ENCODE measurements at places on chromosomes 16 and 17.

GRCh38 chr16:10765772-10766171 lies 22.1 kb downstream of the NUBP1 start:
- DNase-seq: no peak

GRCh38 chr17:32307658-32308057 lies 34.3 kb downstream of the C17orf75 start:
- DNase-seq: no peak

DNA sequence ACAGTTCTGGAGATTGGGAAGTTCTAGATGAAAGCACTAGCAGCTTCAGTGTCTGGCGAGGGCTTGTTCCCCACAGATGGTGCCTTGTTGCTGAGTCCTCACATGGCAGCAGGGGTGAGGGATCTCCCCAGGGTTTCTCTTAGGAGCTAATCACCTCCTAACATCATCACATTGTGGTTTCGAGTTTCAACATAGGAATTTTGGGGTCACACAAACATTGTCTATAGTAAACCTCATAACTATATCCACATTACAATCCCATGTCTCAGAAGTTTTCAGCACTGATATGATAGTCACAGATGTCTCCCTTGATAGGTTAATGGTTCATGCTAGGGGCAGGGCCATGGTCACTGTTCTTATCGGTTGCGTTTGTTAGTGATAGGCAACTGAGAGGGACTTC lies 13.8 kb downstream of the CLUAP1 start:
- DNase-seq: no peak

GRCh38 chr16:87063543-87063942 lies 253.6 kb downstream of the C16orf95 start:
- DNase-seq: no peak

DNA sequence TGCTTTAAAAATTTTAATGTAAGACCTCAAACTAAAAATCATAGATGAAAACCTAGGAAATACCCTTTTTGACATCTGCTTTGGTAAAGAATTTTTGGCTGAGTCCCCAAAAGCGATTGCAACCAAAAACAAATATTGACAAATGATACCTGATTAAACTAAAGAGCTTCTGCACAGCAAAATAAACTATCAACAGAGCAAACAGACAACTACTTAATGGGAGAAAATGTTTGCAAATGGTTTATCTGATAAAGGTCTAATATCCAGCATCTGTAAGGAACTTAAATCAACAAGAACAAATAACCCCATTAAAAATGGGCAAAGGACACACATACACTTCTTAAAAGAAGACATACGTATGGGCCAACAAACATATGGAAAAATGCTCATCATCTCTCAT lies 242.5 kb downstream of the BCAS3 start:
- no peak for DNase-seq

GRCh38 chr17:8696906-8697305 lies 47.7 kb downstream of the CCDC42 start:
- DNase-seq: no peak

- DNase-seq: no peak
Observed at GRCh38 chr17:31286587-31286986, 10.5 kb downstream of the OMG start.

DNA sequence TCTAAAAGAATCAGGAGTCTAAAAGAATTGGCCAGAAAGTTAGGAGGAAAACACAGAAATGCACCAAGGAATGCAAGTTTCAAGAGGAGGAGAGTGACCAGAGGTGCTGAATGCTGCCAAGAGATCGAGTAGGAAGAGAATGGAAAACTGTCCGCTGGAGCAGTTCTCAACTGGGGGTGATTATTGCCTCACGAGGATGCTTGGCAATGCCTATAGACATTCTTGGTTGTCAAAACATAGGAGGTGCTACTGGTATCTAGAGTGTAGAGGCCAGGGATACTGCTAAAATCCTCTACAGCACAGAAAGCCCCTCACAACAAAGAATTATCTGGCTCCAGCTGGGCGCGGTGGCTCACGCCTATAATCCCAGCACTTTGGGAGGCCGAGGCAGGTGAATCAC lies 82.1 kb upstream of the NOL11 start:
- DNase-seq: no peak

GRCh38 chr16:10624527-10624926 lies 44.1 kb upstream of the EMP2 start:
- no peak for DNase-seq

DNA sequence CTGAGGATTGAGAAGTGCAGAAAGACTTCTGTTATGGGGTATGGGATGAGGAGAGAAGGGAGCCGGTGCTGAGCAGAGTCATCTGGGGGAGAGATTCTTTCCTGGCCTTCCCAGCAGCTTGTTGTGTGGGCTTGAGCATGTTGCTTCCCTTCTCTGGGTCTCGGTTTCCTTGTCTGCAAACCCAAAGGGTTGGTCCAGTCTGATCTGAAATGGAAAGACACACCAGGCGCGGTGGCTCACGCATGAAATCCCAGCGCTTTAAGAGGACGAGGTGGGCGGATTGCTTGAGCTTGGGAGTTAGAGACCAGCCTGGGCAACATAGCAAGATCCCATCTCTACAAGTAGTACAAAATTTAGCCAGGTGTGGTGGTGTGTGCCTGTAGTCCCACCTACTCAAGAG lies 6.0 kb downstream of the SOCS3 start:
- no peak for DNase-seq

GRCh38 chr17:49031965-49032928 lies 35.1 kb downstream of the IGF2BP1 start:
- DNase-seq: no peak

DNA sequence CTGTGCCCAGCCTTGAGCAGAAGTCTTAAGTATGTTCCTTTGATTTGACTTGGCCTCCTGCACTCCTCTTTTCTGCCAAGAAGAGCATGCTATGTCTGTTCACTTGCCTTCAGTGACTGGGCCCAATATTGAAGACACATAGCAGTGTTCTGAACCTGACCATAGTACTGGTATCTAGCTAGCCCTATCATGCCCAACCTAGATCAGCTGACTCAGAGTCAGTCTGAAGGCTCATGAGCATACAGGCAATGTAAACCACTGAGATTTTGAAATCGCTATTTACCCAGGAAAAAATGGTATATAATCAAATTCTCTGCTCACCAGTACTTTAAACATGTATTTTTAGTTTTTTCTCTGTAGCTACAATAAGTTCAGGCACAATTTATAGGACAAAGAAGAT lies 129.4 kb downstream of the TANC2 start:
- no peak for DNase-seq

DNA sequence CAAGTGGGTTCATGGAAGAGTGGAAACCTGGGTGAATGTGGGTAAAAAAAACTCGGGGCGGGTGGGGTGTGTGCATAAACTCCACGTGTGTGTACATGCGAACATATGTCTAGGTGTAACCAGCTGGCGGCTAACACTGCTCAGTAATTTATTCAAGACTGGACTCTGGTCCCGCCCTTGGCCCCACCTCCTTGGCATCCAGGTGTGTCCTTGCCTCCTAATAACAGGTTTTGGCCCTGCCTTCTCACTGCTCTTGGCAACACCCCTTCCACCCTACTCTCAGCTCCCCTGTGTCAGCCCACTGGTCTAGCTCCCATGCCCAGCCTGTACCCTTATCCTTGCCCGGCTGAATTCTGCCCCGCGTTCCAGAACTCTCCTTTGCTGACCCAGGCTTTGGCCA lies 8.3 kb downstream of the FLII start:
- no peak for DNase-seq

DNA sequence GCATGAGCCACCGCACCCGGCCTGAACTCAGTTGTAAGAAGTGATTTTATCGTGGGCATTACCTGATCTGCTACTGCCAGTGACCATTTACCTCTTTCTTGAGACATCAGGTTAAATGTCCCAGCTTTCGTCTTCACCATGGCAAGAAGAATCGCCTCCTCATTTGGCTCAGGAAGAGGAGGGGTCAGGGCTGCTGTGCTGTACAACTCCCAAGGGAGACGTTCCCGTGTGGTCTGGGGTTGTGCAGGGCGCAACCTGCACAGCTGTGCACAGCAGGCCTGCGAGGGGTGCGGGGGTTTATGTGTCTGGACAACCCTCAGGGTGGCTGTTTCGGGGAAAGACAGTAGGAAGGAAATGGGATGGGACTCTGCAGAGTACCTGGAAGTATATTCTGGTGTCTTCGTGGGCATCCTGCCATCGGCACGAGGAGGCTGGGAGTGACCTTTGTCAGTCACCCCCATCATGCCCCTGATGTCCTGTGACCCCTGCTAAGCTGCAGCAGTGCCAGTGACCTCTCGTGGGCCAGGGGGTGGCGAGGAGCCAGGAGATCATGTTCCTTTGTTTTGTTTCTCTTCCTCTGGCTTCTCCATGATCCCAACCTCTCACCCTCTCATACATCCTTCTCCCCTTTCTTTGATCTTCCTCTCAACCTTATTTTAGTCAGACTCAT lies 27.3 kb downstream of the CIBAR2 start:
- DNase-seq: no peak

DNA sequence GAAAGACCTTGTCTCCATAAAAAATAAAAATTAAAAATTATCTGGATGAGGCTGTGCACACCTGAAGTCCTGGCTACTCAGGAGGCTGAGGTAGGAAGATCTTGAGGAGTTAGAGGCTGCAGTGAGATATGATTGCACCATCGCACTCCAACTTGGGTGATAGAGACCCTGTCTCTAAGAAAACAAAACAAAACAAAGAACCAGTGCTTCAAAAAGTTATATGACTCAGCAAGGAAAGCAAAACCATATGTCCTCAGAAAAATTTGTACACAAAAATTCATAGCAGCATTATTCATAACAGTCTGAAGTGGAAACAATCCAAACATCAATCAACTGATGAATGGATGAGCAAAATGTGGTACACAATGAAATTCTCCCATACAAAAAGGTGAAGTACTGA lies 48.9 kb downstream of the SLFN5 start:
- no peak for DNase-seq

- no peak for DNase-seq
Observed at GRCh38 chr17:8324923-8325322, 14.7 kb upstream of the ODF4 start.

DNA sequence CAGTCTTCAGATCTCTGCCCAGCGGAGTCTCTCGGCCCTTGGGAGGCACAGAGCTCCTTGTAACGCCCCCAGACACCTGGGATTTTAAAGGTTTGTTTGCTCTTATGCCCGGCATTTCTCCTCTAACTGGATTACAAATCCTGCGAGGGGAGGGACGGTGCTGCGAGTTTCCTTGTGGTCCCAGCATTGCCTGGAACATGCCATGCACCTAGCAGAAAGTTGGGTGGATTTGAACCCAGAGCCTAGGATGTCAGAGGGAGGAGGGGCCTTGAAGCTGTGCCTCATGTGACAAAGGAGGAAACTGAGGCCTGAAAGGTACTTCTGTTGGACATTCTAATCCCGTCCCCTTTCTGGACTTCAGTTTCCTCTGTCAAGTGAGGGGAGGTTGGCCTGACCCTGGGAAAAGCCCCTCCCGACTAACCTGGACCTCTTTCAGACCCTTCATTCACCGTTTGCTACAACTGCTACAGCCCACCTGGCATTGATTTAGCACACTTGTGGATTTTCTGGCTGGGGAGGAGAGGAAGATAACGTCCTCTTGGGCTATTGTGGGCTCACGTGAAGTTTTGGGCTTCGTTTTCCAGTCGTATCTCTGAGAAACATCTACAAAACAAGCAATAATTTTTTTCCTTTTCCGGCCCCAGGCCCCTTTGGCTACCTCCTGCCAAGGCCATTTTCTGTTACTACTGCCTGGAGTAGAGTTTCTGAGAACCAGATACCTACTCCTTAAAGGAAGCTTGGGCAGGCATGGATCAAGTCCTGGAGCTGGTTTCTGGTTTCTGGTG lies 30.9 kb downstream of the MRC2 start:
- DNase-seq: no peak

DNA sequence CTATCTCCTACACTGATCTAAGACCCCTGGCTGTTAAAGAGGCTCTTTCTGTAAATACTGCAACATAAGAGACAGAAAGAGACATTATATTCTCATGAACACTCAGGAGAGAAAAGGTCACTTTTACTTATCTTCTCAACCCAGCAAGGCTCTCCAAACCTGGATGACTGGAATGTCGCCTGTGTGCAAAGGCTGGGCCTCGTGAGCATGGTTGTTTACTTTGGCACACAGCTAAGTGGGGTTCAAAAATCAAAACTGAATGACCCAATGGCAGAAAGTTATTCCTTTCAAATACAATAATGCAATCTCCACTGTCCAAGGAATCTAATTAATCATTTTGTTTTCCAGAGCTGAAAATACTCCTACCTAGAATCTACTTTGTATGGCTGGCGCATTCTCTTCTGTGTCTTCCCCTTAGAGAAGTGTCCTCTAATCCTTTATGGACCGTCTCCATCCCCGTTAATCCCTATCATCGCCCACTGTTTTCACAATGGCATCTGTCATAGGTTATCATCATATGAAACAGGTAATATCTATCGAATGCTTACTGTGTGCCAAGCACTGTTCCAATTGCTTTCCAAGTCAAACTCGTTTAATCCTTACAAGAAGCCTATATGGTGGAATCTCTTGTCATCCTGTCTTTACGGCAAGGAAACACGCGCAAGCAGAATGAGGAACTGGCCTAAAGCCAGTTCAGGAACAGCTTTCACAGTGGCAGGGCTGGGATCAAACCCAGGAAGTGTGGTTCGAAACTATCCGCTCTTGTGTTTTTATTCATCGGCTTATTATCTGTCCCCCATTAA lies 1.3 kb downstream of the SLX4 start:
- DNase-seq: no peak

- no peak for DNase-seq
Observed at GRCh38 chr16:83895942-83896341, 3.0 kb upstream of the MLYCD start.

DNA sequence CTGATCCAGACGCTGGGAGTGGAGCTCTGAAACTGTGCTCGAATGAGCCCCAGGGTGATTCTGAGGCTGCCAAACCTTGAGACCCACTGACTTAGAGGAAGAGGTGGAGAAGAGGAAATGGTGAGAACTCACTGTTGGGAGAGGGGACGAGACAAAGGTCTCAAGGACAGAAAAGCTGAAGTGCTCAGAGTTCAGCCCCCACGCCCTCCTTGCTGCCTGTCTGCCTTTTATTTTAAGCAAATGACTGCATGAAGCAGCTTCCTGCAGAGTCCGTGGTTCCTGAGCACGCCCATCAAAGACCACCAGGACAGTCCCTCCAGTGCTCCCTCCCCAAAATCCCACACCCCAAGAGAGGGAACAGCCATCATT lies 20.4 kb downstream of the COTL1 start:
- no peak for DNase-seq

DNA sequence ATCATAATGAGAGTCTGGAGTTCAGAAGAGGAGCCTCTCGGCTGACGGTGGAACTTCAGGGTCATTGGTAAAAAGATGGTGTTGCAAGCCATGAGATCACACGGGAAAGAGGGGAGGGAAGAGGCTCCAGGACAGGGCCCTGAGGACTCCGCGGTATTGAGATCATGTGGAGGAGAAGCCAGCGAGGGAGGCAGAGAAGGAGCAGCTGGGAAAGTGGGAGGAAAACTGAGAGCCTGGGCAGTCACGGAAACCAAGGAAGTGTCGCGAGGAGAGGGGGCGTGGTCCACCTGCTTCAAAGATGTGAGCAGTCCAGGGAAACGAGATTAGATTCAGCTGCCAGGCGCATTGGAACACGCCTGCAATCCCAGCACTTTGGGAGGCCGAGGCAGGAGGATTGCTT lies 27.7 kb upstream of the SBK1 start:
- DNase-seq: no peak

DNA sequence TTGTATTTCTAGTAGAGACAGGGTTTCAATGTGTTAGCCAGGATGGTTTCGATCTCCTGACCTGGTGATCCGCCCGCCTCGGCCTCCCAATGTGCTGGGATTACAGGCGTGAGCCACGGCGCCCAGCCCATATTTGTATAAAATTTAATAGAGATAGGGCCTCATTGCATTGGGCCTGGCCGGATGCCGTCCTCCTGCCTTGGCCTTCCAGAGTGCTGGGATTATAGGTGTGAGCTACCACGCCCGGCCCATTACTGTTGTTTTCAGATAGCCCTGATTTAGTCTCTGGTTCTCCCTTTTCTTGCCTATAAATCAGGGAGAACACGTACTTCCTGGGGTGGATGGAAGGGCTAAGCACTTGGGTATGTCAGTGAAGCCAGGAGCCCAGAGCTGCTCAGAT lies 3.5 kb downstream of the DEF8 start:
- no peak for DNase-seq

Measured in C1 segment of cervical spinal cord (tissue), 14 donors.